Right ventricle myocardium superior (tissue), 1 donor: ENCODE measurements at places on chromosomes 6 and 20.

DNA sequence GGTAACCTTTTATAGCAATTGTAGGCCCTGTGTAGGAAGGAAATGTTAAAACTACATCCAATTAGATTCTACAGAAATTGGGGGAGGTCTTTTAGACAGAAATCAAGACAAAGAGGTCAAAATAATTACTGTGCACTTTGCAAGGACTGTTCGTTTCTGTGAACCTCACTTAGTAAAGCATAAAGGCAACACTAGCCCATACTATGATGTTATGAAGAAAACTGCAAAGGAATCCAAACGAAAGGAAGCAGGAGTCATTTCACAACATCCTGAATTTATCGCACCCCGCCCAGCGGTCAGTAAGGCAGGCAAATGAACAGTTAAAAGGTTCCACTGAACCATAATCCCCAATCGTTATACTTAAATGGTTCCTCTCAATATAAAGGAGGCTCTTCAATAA lies 429.5 kb upstream of the ARID1B start:
- DNase-seq = peak; percentile 42

GRCh38 chr20:19615629-19616028 lies 142.4 kb upstream of the RIN2 start:
- DNase-seq = no peak

- no peak for DNase-seq
Measured at GRCh38 chr6:156639009-156639721, 138.0 kb upstream of the ARID1B start.

DNA sequence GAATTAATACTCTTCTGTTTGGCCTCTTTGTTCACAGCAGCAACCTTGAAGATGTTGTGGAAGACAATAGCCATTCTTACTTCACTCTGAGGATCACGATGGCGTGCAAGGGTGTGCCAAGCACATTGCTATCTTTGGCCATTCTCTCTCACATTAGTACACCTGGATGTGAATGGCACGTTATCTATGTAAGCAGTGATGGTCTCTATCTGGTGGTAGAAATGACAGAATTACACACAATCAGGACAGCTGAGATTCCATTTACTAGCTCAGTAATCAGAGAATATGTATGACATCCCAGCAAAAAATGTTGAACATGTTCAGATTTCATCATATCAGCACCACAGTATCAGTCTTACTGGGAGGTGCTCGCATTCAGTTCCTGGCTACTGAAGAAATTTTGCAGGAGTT lies 116.2 kb downstream of the LCA5 start:
- no peak for DNase-seq

DNA sequence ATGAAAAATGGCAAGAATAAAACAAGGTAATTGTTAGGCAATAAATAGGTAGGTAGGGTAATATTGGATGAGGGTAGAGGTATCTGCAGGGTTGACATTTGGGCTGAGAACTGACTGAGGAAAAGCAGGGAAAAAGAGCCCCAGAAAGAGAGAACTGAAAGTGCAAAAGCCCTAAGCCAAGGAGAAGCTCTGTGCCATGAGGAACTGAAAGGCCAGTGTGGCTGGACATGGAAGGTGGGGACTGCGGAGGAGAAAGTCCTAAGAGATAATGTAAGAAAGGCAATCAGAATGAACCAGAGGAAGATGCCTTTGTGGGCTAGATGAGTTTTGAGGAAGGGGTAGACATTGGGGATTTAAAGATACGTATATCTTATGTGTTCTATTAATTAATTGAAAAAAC lies 9.9 kb upstream of the HIVEP2 start:
- no peak for DNase-seq

GRCh38 chr6:165091121-165091785 lies 218.2 kb downstream of the C6orf118 start:
- DNase-seq = no peak

DNA sequence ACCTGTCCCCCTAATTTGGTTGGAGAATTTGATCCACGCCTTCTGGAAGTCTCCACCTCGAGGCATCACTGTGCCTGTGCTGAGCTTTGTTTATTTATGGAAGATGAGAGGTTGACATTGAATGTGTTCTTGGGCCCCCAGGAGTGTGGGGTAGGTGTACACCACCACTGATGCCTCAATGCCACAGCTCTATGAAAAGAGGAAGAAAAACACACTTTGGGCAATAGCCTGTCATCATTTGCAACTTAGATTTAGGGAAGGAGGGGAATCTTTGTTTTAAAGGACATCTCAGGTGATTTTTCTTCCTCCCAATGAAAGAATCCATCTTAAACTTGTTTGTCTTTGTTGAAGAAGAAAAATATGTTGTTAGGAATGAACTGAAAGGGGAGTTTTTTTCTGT lies 42.6 kb downstream of the TBC1D7 start:
- DNase-seq = no peak

DNA sequence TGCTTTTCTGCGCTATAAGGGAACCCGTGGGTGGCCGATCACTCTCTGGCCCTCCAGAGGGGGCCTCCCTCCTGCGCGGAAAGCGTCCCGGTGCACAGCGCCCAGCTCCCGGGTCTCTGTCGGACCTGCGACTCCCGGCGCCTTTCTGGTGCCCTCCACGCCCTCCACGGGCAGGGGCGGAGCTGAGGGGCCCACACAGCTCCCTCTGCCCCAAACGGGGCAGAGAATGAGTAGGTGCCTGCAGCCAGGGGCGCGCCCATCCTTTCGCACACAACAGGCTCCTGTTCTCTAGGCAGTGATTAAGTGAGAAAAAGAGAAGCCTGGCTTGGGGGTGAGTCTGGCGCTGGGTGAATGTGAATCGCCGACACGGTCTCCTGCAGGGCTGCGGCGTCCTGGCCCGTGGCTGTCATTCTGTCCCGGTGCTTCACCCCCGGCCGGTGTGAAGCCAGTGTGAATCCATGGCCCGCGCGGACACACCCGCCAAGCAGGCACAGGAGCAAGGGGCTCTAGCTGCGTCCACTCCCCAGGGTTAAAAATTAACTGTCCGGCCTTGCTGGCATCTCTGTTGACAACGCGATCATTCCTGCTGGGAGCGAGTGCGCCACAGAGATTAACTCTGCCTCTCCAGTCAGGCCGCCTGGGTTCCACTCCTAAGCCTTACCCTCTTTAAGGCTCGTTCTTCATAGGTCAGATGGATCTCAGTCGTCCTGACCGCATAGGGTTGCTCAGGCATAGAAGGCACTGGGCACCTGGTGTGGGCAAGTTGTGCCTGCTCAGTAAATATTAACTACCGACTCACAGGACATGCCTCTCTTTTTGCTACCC lies 88.8 kb downstream of the PCSK2 start:
- DNase-seq = no peak

DNA sequence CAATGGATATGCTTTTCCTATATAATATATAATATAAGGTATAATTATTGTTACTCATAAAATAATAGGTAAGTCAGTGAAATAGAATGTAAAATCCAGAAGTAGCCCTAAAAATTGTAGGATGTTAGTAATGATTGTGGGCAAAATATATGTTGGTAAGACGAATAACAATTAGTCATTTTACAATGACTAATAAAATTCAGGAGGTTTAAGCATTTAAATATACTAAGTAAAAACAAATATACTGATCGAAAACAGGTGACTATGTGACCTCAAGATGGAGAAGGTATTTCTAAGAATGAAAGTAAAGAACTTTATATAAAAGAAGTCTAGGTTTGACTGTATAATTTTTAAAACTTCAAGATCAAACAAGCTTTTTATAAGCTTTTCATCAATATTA lies 28.9 kb downstream of the FUCA2 start:
- DNase-seq = no peak

GRCh38 chr6:147774856-147775255 lies 266.4 kb downstream of the SAMD5 start:
- DNase-seq = no peak

DNA sequence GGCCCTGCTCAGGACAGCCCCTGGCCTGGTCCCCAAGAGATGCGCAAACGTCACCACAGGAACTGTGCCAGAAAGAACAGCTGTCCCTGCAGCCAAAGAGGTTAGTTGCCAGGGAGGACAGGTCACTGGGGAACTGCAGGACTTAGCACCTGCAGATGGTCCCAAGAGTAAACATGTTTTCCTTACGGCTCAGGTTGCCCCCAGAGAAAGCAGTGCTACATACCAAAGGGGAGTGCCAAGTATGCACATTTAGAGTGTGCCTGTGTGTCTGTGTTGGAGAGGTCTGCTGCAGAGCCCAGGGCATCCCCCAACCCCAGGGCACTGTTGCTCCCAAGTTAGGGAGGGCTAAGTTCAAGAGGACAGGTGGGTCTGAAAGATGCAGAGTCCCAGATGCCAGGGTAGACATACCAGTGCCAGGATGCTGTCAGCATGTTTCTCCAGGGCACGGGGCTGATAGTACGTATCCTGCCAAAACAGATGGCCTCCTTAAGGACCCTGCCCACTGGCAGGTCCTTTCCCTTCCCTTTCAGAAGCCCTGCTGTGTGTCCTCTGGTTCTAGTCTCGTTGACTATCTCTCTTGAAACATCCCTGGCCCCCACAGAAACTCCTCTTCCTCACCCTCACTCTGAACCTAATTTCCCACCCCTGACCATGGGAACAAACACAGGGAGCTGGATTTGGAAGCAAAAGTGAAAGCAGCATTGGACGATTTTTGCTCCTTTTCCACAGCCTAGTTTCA lies 1.3 kb downstream of the ABHD16A start:
- DNase-seq = peak; percentile 58
